Smooth muscle cell of the pulmonary artery (primary cell): ENCODE measurements at places on chromosomes 5 and 9. TPM values are rescaled to one million over a fixed set of nuclear protein-coding genes. Genes with fewer than 3 reads are reported as not detected.

WNT8A gene
- total RNA-seq: not detected in 2 replicates

SLC1A1 gene
- 25.8 and 70.4 TPM in 2 replicates for total RNA-seq

HMMR gene
- 3.6 and 12.8 TPM in 2 replicates for total RNA-seq

KIAA0825 gene
- total RNA-seq: 3.1 and 3.8 TPM in 2 replicates

LIX1 gene
- total RNA-seq: not detected in 2 replicates

ARRDC1 gene
- total RNA-seq: 13.4 and 20.2 TPM in 2 replicates
